ENCODE measurements at places on chromosomes 12 and 14. TPM values are rescaled to one million over a fixed set of nuclear protein-coding genes. Genes with fewer than 3 reads are reported as not detected.

The HRK gene
- 1.1 TPM for total RNA-seq

DNA sequence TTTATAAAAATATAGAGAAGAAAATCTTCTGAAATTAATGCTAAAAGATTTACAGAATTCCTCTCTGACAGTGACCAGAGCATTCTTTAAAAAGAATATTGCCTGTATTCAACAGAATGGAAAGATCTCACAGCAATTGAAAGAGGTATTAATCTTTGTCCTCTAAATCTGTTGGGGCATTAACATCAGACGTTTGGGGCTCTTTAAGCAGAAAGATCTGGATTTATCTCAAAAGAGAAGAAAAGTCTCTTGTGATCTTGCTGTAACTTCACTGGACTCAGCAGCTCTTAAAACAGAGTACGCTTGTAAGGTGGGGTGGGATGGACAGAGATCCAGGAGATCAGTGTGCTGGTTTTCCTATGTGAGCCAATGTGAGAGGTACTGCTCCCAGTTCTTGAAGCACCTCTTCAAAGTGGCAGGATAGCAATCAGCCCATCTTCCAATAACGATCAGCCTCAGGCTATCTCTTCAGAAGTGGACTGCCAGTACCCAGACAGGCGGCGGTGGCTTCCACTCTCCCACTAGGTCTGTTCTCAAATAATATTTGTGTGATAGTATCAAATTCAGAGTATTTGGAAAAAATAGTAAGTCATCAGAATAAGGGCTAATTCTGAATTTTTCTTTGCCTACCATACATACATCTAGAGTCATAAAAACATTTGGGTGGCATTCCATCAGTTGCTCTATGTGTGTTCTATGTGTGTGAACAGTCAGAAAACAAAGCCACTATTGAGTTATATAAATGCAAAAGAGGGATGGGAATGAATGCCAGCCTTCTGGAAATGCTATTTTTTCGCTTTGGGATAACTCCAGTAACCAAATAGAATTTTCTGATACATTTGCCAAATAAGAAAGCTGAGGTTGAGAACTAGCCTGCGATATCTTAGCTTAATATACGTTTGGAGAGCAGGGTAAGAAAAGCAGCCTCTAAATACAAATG is 237.4 kb upstream of the RGS6 start:
- no peak for DNase-seq

The EPYC gene
- total RNA-seq: not detected

- no peak for DNase-seq
Observed at GRCh38 chr12:112167031-112167461, 41.7 kb downstream of the TRAFD1 start.

DNA sequence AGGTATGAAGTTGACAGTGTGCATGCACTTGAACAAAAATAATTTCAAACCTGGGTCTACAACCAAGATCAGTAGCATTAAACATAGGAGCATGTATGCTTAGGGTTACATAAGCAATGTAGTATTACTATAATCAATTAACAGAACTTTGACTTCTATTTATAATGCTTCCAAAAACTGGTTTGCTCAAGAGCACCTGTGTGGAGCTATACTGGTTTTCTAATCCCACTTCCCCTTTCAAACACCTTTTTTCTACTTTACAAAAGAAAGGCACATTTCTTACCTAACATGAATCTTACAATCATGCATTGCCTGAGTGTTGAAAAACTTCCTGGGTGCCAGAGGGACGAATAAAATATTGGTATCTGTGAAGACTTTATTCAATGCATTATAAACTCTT is 72.7 kb downstream of the EFCAB11 start:
- no peak for DNase-seq

GRCh38 chr12:131852551-131853299 is 24.5 kb downstream of the MMP17 start:
- DNase-seq: no peak

DNA sequence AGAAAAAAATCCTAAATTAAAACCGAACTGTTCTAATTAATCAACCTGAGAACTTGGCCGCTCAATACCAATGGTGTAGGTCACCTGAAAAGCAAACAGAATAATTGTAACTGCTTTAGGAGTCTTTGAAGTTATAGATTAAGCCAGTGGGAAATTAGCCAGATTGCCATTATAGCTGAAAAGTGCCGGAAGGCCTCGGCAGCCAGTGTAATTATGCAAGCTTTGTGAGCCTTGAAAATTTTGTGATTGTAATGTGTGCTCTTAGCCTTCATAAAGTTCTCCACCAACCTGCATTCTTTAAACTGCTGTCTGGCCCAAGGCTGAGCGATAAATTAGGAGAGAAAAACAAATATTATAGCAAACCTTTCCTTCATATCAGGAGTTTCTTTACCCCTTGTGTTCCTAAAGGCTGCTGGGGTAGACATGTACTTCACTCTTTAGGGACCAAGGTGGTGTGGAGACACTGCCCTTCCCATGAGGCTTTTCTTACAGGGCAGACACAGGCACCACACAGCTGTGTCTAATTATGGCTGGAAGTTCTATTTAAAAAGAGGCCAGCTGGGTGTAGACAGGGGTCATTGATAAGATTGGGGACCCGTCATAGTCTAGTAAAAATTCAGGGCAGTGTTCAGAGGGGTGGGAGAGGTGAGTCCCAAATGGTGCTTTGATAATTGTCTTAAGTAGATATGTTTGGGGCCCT is 991.2 kb downstream of the FLRT2 start:
- no peak for DNase-seq

DNA sequence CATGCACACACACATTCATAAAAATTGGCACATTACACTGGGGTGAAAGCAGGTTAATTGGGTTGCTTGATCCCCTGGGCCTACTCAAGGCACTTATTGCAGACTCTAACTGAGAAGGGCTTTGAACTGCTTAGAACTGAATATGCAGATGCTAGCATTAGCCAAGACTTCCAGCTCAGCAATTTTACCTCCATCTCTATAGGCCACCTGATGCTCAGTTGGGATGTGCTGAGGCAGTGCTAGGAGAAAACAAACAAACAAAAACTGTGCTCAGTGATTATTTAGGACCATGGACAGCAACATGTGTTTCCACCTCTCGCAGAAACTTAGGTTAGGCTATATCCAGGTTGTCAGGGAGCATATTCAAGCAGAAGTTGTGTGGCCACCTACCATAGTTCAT is 124.8 kb upstream of the WSCD2 start:
- no peak for DNase-seq

GRCh38 chr12:70449074-70449752 is 83.1 kb downstream of the KCNMB4 start:
- DNase-seq: no peak

GRCh38 chr14:75880512-75880911 is 101.3 kb downstream of the TGFB3 start:
- no peak for DNase-seq

GRCh38 chr12:12685305-12685704 is 10.7 kb downstream of the GPR19 start:
- no peak for DNase-seq

DNA sequence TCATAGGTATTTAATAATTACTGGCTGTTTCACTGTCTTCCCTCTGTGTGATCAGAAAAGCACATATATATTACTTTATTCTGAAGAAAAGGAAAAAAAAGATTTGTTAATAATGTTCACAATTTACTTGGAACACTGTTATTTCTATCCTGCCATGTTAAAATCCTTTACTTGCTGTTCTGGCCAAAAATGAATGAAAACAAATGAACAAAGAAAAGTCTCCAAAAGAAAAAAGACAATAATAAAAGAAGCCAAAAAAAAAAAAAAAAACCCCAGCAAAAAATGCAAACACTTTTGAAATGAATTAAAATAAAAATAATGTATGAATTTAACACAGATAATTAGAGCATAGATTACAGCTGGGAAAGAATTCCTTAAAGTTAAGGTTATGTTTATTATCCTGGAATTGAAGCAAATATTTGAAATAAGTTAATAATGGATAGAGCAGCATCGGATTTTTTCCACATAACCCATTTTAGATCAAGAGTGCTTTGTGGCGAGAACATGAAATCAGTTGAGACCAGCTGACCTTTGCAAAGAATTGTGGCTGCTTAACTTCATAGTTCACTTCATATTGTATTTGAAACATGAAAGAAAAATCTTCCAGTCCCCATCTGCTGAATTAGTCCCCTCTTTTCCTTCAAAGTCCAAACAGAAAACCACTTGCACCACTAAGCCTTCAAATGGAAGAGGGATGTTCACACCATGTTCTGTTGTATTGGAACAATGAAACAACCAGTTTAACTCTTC is 444.8 kb downstream of the ADAMTS20 start:
- DNase-seq: no peak

DNA sequence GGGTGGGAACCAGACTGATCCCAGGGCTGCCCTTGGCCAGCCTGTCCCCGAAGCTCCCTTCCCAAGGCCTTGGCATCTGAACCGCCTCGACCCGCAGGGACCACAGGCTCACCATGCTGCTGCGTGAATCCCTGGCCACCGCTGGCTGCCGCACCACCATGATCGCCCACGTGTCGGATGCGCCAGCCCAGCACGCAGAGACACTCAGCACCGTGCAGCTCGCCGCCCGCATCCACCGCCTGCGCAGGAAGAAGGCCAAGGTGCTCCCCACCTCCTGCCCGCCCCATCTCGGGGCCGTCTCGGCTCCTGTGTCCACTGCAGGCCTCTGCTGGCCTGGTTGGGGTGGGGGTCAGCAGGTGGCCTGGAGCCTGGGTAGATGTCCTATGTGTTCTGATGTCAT is 35.7 kb downstream of the KIF26A start:
- DNase-seq: no peak

DNA sequence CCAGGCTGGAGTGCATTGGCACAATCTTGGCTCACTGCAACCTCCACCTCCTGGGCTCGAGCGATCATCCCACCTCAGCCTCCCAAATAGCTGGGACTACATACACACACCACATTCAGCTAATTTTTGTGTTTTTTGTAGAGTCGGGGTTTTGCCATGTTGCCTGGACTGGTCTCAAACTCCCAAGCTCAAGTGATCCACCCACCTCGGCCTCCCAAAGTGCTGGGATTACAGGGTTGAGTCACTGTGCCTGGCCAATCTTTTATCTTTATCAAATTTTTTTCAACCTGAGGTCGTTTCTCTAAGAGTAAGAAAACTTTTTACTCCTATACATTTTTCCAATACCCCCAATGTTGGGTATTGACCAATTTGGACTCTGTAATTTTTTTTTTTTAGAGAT is 40.0 kb upstream of the NAP1L1 start:
- DNase-seq: no peak

DNA sequence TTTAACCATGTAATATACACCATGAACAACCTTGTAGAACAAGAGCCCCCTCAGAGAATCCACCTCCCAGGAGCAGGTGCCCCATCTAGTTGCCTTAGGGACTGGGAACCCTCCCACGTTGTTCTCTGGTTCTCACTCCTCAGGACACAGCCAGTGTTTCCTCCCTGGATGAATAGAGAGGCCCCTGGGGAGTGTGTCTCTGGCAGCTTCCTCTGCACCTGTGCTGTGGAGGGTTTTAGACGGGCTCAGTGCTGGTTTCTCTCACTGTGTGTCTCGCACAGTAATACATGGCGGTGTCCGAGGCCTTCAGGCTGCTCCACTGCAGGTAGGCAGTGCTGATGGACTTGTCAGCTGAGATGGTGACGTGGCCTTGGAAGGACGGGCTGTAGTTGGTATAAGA is 581.3 kb downstream of the TMEM121 start:
- no peak for DNase-seq

- peak; percentile 84 for DNase-seq
Observed at GRCh38 chr12:32535288-32535999, 136.1 kb downstream of the FGD4 start.

DNA sequence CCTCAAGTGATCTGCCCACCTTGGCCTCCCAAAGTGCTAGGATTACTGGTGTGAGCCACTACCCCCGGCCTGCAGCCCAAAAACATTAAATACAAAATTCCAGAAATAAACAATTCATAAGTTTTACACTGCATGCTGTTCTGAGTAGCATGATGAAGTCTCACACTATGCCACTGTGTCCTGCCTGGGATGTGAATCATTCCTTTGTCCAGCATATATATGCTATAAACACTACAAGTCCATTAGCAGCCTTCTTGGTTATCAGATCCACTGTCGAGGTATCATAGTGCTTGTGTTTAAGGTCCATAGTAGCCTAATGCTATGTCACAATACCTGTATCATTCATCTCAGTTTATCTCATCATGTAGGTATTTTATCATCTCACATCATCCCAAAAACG is 15.9 kb downstream of the INTS13 start:
- DNase-seq: no peak

GRCh38 chr12:55797068-55797467 is 20.5 kb downstream of the SARNP start:
- no peak for DNase-seq

GRCh38 chr12:51871126-51871525 is 16.8 kb upstream of the ANKRD33 start:
- peak; percentile 45 for DNase-seq

DNA sequence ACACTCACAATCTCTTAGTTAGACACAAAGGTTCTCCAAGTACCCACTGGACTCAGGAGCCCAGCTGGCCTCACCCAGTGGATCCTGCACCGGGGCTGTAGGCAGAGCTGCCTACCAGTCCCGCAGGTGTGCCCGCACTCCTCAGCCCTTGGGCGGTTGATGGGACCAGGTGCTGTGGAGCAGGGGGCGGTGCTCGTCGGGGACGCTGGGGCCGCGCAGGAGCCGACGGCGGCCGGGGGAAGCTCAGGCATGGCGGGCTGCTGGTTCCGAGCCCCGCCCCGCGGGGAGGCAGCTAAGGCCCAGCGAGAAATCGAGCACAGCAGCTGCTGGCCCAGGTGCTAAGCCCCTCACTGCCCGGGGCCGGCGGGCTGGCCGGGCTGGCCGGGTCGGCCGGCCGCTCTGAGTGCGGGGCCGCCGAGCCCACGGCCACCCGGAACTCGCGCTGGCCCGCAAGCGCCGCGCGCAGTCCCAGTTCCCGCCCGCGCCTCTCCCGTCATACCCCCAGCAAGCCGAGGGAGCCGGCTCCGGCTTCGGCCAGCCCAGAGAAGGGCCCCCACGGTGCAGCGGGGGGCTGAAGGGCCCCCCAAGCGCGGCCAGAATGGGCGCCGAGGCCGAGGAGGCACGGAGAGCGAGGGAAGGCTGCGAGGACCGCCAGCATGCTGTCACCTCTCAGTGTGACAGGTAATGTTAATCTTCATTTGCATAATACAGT is 506.8 kb downstream of the LRFN5 start:
- DNase-seq: no peak

DNA sequence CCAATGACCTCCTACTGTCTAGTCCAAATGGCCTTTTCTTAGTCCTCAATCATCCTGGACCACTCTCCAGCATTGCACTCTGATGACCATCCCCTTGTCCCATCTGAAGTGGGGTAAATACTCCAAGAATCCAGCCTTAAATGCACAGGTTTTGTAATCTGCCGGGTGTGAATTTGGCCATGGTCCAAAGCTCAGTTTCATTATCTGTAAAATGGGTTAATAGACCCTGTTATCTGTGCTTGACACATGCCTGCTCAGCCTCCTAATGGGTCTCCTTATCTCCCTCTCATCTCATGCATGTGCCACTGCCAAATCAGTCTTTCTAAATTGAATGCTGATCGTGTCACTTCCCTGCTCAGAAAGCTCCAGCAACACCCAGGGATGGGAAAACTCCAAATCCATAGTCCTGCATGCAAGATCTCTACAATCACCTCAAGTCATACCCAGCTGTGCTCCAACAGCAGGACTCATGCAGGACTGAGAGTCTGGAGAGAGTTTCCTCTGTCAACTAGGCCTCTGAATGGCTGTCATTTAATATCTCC is 22.3 kb downstream of the LGR5 start:
- DNase-seq: no peak

- no peak for DNase-seq
Observed at GRCh38 chr14:95471016-95471415, 45.4 kb downstream of the SYNE3 start.

All from left colon (tissue), 2 donors.